RPMI8226 (cell line): ENCODE measurements at places on chromosomes 4 and X.

- no peak for DNase-seq
These were observed 66.8 kb downstream of the RTL9 start for GRCh38 chrX:110425222-110426154.

DNA sequence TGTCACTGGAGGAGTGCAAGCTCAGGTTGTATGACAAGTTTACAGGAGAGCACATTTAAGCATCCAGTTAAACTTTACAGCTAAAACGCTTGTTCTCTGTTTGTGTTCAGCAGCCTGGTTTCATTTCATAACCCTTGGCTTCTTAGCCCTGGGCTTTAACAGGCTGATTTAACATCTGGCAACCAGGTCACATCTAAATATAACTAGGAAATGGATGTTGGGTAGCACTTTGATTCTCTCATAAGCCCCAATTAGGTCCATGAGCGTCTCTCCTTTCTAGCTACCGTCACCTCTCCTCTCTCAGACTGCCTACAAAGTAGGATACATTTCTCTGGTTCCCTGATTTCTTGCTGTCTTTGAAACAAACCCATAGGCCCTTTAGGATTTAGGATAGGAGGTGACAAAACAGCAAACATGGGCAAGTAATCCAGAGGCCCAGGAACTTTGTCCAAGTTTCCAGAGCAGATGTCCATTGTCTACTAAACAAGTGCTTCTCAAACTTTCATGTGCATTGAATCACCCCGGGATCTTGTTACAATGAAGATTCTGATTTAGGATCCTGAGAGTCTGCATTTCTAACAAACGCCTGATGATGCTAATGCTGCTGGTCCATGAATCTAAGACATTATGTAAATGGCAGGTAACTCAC, 22.5 kb downstream of the OTUD6A start:
- DNase-seq: no peak

DNA sequence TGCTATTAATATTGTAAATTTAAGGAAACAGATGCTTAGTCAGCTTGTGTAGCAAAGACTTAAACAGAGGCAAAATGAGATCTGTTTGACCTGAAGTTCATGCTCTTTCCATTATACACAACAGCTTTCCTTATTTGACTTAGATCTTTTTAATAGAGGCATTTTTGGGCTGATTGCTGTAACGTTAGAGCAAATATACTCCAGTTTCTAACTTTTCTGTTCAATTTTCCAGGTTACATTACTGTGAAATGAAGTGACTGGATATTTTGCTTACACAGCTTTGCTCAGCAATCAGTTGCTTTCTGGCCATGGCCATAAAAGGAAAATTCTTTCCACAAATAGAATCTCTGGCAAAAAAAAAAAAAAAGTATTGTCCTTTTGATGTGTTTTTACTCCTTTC, 146.2 kb downstream of the PCDH7 start:
- no peak for DNase-seq

GRCh38 chr4:119281393-119281792, 40.5 kb downstream of the FABP2 start:
- DNase-seq: no peak

DNA sequence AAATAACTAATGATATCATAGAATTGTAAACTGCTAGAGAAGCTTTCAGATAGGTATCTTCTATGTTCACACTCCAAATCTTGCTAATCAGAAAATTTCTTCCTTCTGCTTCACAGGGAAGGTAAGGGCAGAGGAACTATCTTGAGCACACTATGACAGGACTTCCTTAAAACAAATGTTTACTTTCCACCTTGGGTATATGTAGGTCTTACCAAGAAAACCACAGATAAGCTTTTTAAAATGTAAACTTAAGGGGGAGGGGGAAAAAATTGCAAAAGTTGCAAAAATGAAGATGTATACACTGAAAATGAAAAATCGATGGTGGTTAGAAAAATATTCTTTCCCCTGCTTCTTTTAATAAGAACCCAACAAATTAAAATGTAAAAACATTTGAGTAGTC, 30.9 kb downstream of the YTHDC1 start:
- no peak for DNase-seq

DNA sequence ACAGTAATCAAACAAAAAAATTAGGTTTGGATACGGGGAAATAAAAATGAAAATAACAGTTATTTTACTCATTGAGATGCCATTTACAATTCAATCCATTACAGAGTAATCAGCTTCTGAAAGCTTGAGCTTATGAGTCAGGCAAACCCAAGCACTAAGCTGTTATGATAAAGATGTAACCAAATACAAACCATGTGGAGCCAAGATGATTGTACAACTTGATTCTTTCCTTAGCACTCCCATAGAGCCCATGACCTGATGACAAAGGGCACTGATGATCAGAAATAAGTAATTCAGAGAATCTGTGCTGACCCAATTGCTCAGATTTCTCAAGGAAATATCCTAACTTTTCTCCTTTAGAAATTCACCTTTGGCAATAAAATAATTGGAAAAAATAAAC, 40.5 kb upstream of the PRKG2 start:
- no peak for DNase-seq

GRCh38 chrX:123153846-123154335, 30.2 kb upstream of the GRIA3 start:
- no peak for DNase-seq

DNA sequence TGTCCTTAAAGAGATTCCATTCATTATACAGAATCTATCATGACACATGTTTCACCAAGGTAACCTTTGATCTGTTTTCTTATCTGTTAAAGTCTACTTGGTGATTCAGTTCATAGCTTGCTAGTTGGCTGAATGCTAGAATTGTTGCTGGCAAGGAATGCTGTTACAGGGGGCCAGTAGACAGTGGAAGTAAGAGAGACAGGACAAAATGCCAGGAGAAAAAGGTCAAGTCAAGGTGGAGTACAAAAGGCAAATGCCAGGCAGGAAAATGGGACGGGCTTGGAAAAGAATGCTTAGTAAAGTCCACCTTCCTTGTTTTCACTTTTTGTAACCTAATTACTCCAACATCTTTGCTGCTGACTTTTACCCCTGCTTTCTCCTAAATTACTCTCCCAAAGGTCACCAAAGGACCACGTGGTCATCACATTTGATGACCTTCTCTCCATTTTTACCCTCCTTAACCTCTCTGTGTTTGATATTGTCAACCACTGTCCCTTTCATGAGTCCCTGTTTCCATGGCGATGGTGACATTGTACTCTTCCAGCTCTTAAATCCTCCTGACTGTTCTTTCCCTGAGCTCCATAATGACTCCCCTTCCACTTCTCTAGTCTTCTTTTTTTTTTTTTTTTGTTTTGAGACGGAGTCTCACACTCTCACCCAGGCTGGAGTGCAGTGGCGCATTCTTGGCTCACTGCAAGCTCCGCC, 24.5 kb upstream of the TAPT1 start:
- DNase-seq: no peak

GRCh38 chrX:154761977-154762536, 607 bp upstream of the DKC1 start:
- peak; percentile 78 for DNase-seq

DNA sequence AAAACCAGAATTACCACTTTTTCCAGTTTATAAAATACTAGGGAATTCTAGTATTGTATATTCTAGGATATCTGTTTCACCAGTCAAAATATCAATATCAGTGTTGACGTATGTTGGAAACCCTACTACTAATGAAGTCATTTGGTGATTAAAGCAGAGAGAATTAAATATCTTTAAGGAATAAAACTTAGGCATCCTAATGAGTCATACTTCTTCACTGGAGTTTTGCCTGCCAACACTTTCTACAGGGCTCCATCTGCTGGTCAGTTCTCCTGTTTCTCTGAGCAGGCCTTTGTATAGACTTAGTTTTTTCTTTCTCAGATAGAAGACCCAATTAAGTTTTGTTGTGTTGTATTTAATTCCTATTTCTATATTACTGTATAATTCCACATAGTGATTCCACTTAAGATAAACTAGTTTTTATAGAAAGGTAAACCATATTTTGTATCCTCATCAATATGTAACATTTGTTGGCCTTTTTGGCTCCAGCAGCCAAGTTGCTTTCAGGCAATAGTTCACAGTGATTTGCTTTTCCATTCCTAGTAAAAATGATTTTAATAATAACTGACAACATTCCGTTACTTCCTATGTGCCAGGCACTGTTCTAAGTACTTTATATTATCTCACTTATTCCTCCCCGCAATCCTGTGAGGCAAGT, 3.5 kb downstream of the AP1AR start:
- DNase-seq: peak; percentile 47

DNA sequence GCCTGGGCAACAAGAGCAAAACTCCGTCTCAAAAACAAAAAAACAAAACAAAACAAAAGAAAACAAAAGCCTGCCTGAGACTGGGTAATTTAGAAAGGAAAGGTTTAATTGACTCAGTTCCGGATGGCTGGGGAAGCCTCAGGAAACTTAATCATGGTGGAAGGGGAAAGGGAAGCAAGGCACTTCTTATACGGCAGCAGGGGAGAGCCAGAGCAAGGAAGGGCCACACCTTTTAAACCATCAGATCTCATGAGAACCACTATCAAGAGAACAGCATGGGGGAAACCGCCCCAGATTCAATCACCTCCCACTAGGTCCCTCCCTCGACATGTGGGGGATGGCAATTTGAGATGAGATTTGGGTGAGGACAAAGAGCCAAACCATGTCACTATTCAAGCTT, 122.2 kb downstream of the UBE2K start:
- no peak for DNase-seq

GRCh38 chr4:8043596-8043995, 103.9 kb upstream of the AFAP1 start:
- DNase-seq: no peak

DNA sequence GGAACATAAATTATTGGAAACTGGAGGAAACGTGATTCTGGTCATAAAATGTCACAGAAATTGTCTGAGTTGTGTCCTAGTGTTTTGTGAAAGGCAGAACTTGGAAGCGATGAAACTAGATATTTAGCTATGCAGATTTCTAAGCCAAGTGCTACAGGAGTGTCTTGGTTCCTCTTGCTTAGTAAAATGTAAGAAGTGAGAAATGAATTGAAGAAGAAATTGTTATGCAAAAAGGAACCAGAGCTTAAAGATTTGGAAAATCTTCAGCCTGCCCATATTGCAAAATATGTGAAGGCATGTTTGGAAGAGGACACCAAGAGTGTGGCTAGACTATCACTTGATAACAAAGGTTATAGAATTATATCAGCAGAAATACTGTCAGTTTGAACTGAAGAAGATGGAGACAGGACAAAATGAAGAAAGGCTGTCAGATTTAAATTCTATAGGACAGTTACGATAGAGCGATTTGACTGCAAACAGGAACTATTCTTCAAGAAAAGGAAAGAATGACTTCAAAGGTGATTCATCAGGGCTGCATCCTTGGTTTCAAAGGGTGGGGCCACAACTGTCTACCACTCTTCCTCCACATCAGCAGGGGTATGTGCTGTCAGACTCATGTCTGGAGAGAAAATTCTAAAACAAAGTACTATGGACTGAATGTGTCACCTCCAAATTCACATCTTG, 9.4 kb upstream of the CDS1 start:
- DNase-seq: no peak

DNA sequence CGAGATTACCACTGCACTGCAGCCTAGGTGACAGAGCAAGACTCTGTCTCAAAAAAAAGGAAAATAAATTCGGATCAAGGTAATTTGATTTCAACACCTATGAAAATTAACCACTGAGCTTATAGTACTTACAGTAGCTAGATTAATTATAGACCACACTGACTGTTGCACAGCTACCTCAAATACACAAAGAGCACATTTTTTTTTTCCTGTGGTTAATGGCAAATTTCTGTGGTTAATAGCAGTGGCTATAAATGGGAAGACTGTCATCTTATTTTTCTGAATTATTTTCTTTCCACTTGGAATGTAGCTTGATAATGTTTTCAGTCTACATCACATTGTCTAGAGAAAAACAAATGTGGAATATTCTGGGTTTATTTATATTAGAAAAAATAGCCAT, 1661.6 kb upstream of the PCDH7 start:
- DNase-seq: no peak

- DNase-seq: no peak
These were observed 262.7 kb downstream of the PTTG2 start for GRCh38 chr4:38222892-38223291.

GRCh38 chr4:145178740-145179280, 1.6 kb downstream of the OTUD4 start:
- peak; percentile 51 for DNase-seq

GRCh38 chrX:31371956-31372355, 300.1 kb upstream of the FTHL17 start:
- no peak for DNase-seq

DNA sequence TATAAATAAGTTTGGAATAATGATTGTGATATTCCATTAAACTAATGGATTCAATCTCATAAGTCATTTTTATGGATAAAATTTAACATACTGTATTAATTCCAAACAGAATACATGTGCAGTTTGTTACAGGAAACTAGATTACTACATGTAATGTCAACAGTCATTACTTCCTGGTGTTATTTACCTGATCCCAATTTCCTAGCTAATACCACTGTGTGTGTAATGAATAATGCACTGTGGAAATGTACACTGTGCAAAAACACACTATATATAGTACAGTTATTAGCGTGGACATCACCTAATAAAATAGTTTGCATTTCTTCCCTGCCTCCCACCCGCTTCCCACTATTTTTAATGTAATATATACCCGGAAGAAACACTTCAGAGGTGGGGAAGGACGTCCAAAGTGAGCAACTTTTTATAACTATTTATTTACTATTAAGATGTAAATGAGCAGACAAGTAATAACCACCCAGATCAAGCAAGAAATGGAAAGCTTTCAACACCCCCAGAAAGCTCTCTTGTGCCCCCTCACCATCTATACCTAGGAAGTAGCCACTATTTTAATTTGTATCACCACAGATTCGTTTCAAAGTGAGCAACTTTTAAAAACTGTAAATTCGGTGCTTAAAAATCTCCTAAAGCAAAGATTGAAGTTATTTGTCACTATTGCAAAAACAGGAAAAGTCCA, 219.1 kb downstream of the THOC2 start:
- no peak for DNase-seq

DNA sequence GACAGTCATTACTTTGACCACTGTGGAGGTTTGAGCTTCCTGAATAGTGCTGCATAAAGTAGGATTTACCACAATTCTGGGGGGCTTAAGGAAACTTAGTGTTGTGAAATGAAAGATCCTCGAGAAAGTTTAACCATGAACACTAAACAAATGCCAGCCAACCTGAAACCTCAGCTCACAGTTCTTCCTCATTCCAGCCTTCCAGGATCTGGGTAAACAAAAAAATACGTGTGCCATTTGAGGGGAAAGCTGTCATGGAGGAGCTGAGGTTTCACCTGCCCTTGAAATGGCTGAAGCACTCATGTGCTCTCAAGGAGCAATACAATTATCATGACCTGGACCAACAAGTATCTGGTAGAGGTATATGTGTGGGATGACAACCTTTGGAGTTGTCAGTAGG, 142.7 kb downstream of the NPNT start:
- no peak for DNase-seq

GRCh38 chr4:120443116-120443515, 376.5 kb upstream of the MAD2L1 start:
- no peak for DNase-seq

DNA sequence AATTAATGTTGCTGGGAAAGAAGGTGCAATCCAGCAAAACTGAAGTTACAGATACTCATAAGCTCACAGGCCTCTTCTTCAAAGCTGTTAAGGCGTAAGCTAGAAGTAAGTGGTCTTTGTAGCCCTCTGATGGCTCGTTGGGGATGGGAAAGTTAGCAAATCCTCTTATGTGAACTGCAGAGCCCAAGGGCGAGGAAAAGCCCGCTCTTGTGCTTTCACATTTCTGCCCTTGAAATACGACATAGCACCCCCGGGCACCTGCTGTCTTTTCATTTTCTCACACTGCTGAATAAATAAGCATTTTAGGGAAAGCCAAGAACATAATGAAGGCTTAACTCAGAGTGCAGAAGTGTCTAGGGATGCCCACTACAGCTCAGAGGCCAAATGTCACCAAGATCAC, 73.1 kb upstream of the SORBS2 start:
- DNase-seq: no peak

GRCh38 chr4:6990661-6991060, 52.5 kb upstream of the TADA2B start:
- no peak for DNase-seq
